Hematopoietic multipotent progenitor cell treated with erythropoietin and hydrocortisone succinate and interleukin-3 and kit ligand, for 17 days (in vitro differentiated cells): ENCODE measurements at places on chromosomes 3 and 15.

DNA sequence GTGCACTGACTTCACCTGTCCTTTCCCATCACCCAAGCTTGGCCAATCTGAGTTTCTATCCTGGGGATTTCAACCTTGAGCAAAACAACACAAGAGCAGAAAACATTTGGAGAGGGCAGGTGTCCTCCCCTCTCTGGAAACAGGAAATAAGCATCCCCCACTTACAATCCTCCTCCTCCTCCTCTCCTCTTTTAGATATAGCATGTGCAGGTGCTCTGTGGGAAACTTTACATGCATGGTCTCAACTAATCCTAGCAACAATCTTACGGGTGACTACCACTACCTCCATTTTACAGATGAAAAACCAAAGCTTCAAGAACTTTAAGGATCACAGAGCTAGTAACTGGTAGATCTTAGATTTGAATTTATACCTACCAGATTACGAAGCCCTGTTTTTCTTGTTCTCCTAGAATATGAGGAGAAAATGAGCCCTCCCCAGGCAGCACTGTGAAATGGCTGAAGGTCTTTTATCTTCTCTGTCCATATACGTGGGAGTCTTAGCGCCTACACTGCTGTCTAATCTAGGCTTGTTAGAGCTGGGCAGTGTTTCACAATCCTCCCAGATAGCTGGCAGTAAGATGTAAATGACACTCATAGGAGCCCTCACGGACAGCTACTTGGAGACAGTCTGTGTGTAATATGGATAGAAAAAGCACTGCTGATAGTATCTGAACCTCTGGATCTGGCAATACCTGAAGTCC lies 301.2 kb upstream of the PROK2 start:
- peak; percentile 56 for DNase-seq

- no peak for DNase-seq
Measured at GRCh38 chr3:110165753-110166152, 828.4 kb upstream of the DPPA4 start.

GRCh38 chr3:134189849-134190248 lies 60.8 kb downstream of the RYK start:
- DNase-seq: no peak

DNA sequence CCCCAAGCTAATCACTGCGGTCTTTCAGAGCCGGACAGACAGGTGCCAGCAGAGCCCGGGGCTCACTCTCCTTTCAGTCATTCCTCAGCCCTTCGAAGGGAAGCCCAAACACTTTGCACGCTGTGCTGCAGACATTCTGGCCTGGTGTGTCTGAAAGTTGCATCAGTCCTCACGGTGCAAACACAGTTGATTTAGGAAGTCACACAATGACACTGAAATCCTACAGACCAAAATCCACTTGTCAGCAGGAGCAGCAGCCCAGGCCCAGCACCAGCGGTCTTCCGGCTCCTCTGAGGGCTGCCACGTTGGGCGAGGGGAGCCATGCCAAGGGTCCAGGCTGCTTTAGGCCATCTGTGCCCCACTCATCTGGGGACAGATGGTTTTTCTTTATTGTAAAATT lies 61.6 kb downstream of the RGMA start:
- DNase-seq: no peak

DNA sequence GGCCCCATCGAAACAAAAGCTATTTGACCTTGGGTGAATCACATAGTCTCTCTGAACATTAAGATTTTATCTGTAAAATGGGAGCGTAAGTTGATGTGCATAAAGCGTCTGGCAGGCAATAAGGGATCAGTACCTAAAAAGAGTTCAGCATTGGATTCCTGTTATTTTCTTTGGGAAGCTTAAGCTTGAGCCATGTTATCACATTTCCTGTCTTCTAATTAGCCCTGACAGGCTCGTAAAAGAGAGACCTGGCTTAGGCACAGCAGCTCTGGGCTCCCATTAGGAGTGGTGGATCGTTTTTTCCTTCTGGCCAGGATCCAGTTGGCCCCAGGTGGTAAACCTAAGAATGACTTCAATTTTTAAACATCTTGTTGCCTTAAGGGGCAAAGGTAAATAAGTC lies 26.0 kb upstream of the CA12 start:
- DNase-seq: no peak

DNA sequence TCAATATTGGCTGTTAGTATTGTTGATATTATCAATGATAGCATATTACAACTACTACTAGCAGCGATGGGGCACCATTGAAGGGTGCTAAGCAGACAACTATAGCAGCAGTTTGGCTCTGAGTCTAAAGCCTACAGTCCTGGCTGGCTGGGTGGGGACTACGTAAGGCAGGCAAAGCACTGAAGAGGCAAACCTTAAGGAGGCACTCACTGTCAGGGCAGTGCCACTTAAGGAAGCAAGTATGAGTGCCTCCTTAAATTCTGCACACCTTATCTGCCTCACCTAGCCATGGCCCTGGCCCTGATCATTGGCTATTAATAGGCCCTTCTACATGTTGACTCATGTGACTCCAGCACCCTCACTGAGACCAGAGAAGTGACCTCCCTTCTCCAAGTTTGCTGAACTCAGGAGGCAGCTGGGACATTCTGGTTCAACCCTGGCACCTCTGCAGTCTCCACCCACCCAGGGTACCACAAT lies 20.6 kb downstream of the CDCP1 start:
- DNase-seq: peak; percentile 52

- no peak for DNase-seq
Measured at GRCh38 chr15:92425578-92426225, 32.0 kb downstream of the ST8SIA2 start.

DNA sequence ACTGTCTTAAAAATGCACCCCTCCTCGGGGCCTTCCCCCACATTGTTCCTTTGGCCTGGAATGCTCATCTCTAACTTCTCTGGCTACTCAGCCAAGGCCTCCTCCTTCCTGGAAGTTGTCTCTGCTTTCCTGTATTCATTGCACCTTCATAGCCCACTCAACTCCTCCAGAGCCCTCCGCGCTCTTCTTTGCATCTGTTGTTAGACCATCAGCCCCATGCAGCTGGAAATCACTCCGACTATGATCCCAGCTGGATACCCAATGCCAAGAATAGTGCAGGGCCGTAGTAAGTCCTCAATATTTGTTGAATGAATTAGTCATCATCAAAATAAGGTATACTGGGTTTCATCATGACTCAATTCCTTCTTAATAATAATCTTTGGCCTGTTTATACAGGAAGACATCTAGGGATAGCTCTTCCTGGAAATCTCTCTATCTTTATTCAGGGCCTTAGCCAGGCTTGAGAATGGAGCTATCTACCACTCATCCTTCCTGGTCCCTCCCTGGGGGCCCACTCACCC lies 112.7 kb downstream of the SYNPR start:
- no peak for DNase-seq

- DNase-seq: no peak
Measured at GRCh38 chr3:37492977-37493471, 318.6 kb upstream of the LRRFIP2 start.

GRCh38 chr3:18720543-18720942 lies 295.4 kb upstream of the SATB1 start:
- no peak for DNase-seq

DNA sequence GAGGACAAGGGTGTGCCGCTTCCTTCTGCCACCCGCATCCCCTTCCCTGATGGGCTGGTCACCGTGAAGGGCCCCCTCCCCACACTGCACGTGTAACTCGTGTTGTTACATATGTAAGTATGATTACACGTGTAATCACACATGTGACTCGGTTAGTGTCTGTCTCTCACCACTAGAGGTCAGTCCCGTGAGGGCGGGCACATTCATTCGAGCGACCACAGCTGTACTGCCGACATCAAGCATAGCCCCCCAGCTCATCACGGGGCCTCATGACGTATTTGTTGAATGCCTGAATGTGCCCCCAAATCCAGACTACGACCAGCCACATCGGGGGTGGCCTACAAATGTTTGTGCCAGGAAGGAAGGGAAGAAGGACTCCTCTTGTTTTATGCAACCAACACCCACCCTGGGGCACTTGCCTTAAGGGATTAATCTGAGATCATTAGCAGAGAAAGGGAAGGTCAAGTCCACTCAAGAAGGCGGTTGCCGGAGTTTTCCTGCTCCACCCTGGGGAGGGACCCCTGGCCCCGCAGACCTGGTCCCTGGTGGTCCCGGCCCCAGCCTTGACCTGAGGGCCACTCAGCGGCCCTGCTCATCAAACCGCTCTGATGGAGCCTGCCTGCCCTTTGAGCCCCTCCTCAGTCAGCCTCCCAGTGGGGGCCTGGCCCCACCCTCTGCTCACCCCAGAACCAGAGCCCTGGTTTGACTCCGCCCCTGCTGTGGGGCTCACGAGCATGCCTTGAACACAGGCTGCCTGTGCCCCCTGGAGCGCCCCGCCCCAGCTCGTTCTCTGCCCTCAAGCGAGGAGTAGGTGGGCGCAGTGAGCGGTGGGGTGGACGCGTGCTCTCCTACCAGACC lies 52.8 kb downstream of the RGMA start:
- no peak for DNase-seq

GRCh38 chr3:171268677-171269076 lies 191.5 kb downstream of the TNIK start:
- no peak for DNase-seq

- no peak for DNase-seq
Measured at GRCh38 chr3:69129531-69129930, 7.1 kb upstream of the LMOD3 start.

DNA sequence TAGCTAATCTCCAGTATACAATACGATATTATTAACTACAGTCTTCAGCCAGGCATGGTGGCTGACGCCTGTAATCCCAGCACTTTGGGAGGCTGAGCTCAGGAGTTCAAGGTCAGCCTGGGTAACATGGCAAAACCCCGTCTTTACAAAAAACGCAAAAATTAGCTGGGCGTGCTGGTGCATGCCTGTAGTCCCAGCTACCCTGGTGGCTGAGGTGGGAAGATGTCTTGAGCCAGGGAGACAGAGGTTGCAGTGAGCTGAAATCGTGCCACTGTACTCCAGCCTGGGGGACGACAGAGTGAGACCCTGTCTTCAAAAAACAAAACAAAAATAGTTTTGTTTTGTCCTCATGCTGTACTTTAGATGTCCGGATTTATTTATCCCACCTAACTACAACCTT lies 29.2 kb upstream of the SV2B start:
- DNase-seq: no peak

DNA sequence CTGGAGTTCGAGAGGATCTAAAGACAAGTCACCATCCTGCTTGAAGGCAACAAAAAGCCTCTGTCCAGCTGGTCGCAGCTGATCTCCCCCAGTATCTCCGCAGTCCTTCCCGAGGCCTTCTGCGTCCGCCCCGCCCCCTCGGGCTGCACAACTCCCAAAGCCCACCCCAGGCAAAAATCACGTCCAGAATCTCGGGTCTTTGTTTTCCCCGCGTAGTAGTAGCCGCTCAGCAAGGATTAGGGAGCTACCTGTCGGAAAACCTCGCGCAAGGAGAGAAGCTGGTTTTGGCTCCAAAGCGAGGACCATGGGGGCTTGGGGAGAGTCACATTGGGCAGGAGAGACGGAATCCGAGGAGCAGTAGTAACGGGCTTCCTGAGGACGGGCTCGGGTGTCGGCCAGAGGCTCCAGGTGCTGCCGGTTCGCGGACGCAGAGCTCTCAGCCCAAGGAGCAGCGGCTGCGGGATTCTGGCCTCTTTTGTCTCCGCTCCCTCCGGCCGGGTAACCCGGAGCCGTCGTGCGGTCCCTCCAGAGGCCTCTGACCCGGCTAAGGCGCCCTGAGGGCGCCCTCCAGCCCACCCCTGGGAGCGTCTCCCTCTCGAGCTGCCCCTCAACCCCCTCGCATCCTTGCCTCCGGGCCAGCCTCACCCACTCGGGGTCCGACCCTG lies 401 bp downstream of the ZSCAN29 start:
- DNase-seq: peak; percentile 17

GRCh38 chr15:77057072-77057471 lies 13.8 kb downstream of the TSPAN3 start:
- DNase-seq: no peak

DNA sequence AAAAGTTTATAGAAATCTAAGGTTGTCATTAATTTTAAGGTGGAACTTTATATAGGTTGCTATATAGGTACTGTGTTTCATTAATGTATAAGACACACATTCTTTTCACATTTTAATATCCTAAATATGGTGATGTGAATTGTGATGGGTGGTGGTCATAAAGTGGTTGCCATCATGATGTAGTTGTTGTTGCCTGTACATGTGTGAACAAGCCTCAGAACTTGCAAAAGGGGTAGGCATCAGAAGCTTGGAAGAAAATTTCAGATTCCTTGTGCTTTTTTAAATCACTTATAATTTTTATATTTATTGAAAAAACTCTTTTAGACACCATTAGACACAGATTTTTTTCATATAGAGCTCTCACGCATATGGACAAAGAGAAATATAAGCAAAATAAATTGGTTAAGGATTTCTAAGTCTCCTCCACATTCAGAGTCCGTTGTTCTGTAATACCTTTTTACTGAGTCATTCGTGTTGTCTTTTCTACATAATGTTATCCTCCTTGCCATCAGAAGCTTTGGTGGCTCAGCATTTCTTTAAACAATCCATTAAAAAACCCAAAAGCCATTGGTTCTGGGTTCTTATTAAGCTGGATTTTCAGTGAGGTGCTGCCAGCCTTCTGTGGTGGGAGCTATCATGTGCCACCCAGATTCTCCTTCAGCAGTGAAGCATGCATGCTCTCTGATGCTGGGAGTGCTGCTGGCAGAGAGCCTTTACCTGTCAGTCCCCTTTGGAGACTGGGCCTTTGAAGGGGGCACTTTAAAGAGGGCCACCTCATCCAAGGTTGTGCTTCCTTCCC lies 140.4 kb upstream of the GALNT15 start:
- DNase-seq: no peak

GRCh38 chr3:77068808-77069207 lies 28.9 kb downstream of the ROBO2 start:
- DNase-seq: no peak

DNA sequence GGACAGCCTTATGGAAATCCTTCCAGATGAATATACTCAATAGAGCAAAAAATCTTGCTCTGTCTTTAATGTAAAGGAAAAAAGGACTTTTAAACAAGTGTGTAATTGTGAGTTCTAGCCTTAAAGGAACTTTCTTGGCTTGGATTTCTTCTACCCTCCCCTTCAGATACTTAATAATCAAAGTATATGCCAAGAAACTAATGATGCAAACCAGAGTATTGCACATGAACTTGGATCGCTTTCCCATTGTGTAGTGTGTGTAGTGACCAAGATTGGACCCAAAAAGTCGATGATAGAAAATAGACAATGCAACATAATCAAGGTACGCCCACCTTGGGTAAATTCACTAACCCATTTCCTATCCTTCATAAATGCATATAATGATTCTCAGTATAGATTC lies 123.8 kb downstream of the TIGIT start:
- DNase-seq: no peak

DNA sequence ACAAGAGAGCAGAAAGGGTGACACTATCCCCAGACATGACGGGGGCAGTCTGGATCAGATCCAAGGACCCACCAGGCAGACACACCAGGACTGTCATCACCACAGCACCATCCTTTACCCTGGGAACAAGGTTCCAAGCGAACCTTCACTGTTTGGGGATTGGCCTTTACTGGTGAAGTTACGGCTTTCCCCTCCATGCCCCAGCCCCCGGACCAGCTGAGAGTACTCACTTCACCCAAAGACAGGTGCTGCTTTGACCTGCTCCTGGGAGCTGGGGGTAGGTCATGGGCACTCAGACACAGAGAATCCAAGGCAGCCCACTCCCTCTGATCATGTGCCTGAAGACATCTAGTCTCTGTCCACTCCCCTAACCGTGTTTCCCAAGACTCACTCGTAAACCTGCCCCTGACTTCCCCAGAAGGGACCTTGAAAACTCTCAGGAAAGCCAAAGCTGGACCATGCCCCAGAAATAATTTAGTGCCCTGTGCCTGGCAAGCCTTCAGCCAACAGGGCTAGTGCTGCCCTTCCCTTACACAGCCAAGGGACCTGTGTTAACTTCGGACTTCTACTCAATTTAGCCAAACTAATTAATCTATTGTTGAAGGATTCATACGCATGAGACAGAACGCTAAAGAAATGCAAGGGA lies 2.8 kb downstream of the RRP9 start:
- no peak for DNase-seq
